ENCODE measurements at places on chromosomes 2 and 18.

GRCh38 chr2:71965530-71965929, 182.1 kb downstream of the CYP26B1 start:
- DNase-seq = no peak

DNA sequence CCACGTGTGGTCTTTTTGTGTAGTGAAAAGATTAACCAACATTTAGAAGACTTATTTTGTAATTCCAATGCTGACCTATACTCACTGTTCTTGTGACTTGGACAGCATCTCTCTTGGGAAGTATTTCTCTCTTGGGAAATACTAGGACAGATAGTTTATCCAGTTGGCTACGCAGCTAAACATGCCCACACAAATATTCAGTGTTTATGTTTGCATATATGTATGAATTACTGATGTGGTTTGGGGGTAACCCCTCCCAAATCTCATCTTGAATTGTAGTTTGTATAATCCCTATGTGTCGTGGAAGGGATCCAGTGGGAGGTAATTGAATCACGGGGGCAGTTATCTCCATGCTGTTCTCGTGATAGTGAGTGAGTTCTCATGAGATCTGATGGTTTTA, 2062.3 kb upstream of the CELF4 start:
- DNase-seq = no peak

DNA sequence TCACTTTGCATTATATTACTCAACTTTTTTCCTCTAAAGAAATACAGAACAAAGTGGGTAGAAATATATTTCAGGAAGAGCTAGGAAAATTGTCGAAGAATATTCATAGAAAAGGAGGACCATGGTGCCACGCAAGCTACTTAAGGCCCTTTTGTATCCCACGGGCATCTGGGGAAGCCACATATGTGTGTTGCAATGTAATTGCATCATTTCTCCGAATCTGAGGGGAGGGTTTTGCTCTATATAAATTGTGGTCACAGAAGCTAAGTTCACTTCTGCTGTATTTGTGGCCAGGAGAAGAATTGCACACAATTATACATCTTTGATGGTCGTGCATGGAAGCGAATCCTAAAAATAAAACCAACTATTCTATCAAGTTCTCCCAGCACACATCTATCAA, 360.3 kb downstream of the IRS1 start:
- DNase-seq = peak; percentile 67

DNA sequence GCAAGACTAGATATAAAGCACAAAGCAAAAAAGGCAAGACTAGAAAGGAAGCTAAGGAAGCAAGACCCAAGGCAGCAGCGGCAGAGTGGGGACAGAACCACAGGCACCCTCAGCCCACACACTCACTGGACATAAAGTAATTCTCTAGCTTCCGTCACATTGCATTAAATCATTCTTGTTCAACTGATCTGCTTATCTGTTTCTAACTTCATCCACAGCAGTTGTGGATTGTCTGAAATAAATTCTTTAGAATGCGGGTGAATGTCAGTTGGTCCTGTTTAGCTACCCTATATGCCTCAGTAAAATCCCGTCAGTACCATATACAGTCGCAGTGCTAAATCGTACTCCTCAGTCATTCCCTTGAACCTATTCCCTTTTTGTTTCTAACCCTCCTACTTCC, 183.2 kb upstream of the SLC39A10 start:
- no peak for DNase-seq
